ENCODE measurements at places on chromosomes 1 and 21.

DNA sequence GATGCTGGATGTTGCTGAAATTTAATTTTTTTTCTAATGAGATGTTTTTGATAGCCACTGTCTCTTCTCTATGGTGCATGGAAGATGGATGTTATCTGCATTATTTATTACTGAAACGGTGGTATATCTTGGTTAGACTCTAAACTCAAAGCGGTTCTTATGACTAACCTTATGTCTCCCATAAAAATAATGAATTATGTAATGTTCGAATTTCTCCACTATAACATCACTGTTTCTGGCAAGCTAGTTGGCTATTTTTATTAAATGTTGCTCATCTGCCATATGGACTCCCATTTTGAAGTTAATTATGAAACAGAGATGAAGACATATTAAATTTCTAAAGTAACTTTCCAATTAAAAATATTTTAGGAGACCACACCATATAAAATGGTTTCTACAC is 808.6 kb upstream of the ADGRL4 start:
- no peak for DNase-seq

- no peak for DNase-seq
Measured at GRCh38 chr1:18149027-18149641, 41.5 kb downstream of the IGSF21 start.

GRCh38 chr1:159612211-159612885 is 24.7 kb downstream of the APCS start:
- DNase-seq, result no peak

DNA sequence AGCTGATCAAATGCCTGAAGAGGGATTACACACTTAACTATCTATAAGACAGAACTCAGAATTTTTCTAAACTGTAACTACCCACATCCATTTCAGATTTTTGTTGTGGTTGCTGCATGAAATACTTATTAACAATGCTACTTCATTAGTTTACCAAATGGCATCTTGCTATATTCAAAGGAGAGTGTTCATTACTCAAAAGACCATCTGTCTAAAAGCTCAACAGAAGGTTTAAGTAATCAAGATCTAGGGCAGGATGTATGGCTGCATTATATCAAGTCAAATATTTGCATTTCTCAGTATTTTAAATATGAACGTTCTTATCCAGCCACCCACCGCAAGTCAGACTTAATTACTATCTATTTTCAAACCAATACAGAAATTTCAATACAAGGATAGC is 79.9 kb downstream of the SIPA1L2 start:
- DNase-seq, result no peak

DNA sequence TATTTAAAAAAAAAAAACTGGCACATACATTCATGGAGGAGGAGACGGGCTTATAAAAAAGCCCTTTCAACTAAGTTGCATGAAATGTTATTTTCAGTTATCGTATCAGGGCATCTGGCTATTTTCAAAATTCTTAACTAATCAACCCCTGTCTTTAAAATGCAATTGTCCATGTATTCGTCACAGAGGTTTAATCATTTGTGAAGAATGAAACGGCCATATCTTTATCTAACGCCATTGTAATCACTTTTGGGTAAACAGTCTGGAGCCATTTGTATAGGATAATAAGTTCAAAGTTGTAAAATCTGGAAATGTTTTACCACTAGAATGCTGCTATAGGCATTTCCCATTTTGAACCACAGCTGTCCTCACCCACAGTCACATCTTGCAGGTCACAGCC is 30.4 kb downstream of the SLC30A10 start:
- DNase-seq, result no peak

GRCh38 chr1:14265495-14265894 is 333.0 kb upstream of the KAZN start:
- DNase-seq, result no peak

DNA sequence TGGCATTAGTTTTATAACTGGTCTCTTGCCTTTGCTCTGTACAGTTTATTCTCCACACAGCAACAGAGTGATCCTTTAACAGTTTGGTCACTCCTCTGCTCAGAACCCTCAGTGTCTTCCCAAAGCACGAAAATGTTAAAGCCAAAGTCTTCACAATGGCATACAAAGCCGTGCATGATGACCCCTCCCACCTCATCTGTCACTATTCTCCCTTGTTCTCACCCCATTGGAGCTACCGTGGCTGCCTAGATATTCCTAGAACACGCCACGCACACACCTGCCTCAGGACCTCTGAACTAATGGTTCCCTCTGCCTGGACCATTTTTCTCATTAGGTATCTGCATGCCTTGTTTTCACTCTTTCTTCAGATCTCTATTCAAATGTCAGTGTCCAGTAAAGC is 8.6 kb upstream of the SEMA4A start:
- DNase-seq, result no peak

DNA sequence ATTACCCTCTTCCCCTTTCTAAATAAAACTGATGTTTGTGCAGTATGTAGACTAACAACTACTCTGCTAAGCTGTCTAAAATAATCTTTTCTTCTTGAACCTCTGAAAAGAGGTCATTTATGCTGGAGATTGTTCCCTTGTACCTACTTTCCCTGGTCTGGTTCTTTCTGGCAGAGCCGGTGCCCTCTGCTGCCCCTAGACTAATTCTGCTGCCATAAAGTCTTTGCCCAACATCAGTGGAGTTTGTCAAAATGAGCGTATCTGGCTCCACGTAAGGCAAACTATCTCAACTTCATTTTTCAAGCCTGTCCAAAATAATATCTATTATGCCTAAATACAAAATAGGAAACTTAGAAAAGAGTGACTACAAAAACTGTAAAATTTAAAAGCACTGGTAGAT is 30.9 kb upstream of the ANGPTL7 start:
- no peak for DNase-seq

DNA sequence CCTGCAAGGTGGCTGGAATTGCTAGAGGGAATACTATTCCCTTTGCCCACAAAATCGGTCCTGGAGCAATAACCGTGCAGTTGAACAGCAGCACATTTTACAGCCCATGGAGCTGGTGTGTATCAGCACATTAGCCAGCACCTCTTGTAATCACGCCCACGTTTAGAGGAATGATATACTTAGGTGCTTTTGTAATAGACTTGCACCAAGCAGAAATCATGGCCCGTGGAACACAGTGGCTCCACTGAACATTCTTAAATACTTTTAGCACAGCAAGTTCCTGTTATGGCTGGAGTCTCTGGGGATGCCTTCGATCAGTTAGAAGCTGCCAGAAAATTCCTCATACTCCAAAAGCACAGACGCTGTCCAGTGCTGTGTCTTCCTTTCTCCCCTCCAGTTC is 218.1 kb upstream of the FAM78B start:
- no peak for DNase-seq

GRCh38 chr1:171210355-171210754 is 25.3 kb downstream of the FMO2 start:
- no peak for DNase-seq

- no peak for DNase-seq
Measured at GRCh38 chr1:25040122-25040685, 110.1 kb upstream of the RUNX3 start.

DNA sequence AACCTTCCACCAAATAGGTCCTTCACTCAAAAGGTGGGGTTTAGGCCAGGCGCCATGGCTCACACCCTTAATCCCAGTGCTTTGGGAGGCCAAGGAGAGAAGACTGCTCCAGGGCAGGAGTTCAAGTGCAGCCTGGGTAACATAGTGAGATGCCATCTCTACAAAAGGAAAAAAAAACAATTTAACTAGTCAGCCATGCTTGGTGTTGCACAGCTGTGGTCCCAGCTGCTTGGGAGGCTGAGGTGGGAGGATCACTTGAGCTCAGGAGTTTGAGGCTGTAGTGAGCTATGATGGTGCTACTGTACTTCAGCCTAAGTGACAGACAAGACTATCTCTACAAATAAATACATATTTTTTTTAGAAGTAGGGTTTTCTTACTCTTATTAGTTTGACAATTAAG is 617.5 kb downstream of the KIF26B start:
- DNase-seq, result no peak

- no peak for DNase-seq
Measured at GRCh38 chr1:29739176-29739575, 502.9 kb downstream of the PTPRU start.

GRCh38 chr21:7917729-7918128 is 2603.7 kb upstream of the TPTE start:
- DNase-seq, result no peak

DNA sequence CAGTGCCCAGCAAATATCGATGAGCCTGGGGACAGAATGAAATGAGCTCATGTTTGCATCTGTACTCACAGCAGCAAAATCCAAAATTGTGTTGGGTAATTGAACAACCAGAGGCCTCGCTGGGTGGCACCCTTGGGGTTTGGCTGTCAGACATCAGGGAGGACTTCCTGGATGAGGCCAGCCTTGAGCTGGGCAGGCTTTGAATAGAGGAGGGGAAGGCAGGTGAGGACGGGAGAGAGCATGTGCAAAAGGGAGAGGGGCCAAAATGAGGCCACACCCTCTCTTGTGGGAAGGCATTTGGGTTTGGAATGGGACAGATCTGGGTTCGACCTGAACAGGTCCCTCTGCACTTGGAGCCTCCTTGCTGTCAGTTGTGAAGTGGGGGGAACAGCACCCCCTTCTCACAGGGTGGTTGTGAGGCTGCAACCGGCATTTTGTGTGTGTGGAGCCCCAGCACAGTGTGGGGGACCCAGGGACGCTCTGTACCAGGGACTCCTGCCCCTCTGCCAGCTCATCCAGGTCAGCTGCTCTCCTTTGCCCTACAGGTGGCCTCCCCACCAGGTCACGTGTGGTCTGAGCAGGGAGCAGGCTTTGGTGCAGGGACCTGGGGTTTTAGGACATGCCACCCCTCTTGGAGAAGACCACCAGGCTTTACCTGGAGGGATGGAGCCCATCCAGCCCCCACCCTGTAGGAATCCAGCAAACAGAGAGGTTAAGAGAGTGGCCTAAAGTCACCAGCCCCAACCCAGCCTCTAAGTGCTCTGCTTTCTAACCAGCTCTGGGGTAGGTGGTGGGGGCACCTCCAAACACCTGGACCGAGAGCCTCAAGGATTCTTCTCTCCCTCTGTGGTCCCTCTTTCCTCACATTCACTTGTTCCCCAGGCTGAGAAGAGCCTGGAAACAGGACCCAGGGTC is 521.8 kb downstream of the PTPRU start:
- no peak for DNase-seq

DNA sequence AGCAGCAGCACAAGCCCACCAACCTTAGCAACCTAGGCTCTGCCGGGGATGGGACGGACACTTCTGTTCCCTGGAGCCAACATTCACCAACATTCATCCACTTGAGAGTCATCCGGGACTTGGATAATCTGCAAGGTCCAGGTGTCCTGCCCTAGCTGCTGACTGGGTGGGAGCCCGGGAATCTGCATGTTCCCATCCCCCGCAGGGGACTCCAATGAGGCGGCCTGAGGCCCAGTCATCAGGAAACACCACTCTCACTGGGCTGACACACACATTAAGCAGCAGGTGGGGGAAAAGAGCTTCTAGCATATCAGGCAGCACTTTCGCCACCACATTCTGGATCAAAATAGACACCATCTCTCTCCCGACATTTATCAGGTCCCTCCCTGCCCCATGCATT is 38.4 kb upstream of the CCSAP start:
- no peak for DNase-seq

- no peak for DNase-seq
Measured at GRCh38 chr21:43657355-43658087, 1.8 kb downstream of the HSF2BP start.

Measured in cortex of kidney (tissue), 1 donor.